ENCODE measurements at places on chromosomes 13 and 19.

- no peak for DNase-seq
Measured at GRCh38 chr19:16266586-16266942, 58.1 kb upstream of the KLF2 start.

GRCh38 chr13:39452834-39453233 is 150.2 kb downstream of the LHFPL6 start:
- no peak for DNase-seq

GRCh38 chr19:45889210-45889885 is 3.4 kb upstream of the IRF2BP1 start:
- no peak for DNase-seq

DNA sequence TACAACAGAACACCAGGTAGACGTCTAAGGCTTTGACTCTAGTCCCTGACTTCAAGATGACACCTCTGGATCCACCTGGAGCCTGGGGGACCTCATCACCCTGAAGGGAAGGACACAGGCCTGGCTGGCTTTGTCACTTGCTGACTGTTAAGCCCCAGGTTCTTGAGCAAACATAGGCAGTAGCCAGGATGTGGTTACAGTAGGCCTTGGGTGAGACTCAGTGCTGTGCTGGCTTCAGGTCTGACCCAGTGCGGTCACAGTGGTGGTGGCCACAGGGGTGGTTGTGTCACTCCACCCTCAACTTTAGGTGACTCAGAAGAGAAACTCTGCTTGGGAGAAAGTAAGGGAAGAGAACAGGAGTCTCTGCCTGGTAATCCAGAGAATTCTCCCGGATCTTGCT is 497.8 kb downstream of the UQCRFS1 start:
- no peak for DNase-seq

- no peak for DNase-seq
Measured at GRCh38 chr13:112838842-112839117, 130.2 kb upstream of the MCF2L start.

GRCh38 chr19:50932018-50932689 is 20.7 kb downstream of the KLK5 start:
- DNase-seq = no peak

DNA sequence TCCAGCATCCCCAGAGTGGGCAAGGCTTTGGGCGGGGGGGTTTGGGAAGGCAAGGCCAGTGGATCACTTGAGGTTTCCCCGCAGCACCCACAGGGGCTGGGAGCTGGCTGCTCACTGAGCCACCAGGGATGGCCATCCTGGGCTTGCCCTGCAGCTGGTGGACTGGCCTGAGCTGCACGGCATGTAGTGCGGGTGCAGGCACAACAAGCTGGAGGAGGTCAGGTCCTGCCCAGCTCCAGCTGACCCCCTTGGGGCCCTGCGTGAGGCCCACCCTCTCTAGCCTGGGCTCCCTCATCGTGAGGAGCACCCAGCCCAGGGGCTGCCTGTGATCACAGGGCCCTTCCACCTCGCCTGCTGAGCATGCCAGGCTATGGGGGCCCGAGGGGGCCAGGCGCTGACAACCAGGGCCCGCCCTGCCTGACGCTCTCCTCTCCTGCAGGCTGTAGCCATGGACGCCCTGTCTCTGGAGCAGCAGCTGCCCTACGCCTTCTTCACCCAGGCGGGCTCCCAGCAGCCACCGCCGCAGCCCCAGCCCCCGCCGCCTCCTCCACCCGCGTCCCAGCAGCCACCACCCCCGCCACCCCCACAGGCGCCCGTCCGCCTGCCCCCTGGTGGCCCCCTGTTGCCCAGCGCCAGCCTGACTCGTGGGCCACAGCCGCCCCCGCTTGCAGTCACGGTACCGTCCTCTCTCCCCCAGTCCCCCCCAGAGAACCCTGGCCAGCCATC is 22.9 kb downstream of the COMP start:
- DNase-seq = no peak

DNA sequence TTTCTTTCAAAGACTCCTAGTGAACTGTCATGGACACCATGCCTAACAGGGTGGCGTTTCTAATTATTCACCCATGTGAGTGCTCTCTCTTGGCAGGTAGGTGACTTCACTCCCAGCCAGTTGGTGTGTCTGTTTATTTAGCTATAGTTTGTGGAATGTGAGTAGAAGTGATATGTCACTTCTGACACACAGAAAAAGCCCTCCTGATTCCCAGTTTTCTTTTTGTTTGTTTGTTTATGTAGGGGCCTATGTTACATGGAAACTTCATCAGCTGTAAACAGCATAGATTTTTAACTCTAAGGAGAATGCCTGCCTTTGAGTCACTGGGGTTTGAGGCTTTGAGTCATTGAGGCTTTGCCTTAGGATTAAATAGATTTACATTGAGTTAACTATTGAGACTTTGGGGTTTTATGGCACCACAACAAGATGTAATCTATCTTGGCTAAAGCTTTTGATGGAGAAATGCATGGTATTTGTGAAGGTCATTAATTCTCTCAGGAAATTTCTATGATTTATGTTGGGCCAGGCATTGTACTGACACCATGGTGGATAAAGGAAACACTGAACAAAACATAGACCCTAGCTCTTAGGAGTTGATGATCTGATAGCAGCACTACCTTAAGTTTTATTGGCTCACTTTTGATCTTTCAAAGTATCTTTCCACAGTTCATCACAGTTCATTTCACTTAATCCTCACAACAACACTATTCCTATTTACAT is 45.3 kb downstream of the UFM1 start:
- DNase-seq = no peak

DNA sequence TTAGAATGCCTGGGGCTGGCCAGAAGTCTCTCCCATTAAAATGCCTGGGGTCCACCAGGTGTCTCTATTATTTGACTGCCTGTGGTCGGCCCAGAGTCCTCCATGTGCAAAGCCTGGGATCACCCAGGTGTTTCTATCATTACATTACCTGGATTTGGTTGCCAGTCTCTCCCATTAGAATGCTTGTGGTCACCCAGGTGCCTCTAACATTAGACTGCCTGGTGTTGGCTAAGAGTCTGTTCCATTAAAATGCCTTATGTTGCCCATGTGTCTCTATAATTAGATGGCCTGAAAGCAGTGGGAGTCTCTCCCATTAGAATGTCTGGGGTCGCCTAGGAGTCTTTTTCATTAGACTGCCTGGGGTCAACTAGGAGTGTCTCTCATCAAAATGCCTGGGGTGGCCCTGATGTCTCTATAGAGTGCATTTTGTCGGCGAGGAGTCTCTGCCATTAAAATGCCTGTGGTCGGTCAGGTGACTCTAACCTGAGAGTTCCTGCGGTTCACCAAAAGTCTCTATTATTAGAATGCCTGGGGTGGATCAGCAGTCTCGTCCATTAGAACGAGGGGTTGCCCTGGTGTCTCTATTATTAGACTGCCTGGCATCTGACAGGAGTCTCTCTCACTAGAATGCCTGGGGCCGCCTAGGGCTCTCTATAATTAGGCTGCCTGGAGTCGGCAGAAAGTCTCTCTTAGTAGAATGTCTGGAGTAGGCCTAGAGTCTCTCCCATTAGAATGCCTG is 1540.5 kb downstream of the UQCRFS1 start:
- DNase-seq = no peak

DNA sequence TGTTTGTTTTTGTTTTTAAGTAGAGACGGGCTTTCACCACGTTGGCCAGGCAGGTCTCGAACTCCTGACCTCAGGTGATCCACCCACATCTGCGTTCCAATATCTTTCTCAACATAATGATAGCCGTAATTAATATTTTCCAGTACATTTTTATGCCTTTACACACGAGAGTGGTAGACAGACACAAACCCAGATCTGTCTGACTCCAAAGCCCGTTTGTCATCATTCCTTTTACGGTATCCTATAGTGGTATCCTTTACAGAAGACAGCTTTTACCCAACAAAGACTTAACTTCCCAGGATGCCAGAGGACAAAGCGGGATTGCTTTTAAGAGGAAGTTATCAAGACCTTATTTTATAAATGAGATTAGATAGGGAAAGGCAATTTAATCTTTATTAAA is 59.8 kb downstream of the IPO5 start:
- no peak for DNase-seq

- DNase-seq = no peak
Measured at GRCh38 chr13:59112221-59112718, 1051.5 kb downstream of the DIAPH3 start.

DNA sequence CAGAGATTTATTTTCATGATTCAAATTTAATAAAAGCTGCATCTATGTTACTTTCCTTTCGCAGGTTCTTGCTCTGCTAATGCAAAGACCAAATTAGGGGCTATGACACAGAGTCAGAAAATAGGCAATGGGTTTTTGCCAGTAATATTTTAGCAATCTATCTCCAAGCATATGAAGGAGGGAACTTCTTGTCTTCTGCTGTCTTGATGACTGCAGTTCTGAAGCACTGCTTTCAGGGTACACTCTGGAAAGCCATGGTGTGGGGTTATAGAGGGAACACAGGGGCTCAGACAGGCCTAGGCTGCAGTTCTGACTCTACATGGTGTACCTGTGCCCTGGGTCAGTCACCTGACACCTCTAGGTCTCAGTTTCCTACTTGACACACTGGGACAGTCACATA is 263.4 kb downstream of the DNAJC15 start:
- DNase-seq = no peak

DNA sequence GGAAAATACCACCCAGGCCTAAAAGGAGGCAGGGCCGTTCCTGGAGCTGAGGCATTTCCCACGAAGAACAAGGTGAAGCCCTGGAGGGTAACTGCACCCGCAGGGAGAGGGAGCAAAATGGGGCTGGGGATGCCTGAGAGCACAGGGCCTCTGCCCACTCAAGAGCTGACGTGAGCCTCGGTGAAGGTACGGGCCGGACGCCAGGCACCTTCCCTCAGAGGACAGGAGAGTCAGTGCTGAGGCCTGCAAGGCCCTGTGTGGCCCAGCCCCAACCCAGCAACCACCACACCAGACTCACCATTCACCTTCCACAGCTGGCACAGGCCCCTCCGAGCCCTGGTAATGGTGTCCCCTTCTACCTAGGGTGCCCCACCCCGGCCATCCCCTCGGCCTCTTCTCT is 36.3 kb downstream of the DNMT1 start:
- no peak for DNase-seq

DNA sequence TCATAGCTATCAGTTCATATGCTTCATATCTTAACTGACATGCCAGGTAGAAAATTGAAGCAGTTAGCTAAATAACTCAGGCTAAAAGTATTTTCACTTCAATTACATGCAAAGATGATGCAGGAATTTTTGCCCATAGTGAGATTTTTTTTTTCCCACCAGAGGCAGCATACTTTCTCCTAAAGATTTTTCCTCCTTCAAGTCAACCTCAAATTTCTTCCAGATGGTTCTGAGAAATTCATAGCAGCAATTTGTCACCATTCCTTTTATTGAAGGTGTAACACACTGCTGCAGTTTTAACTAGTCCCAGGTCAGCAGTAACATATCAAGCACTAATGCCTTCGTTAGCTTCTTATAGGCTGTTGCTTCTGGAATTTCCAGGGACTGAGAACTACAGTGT is 141.9 kb downstream of the SUCLA2 start:
- no peak for DNase-seq

DNA sequence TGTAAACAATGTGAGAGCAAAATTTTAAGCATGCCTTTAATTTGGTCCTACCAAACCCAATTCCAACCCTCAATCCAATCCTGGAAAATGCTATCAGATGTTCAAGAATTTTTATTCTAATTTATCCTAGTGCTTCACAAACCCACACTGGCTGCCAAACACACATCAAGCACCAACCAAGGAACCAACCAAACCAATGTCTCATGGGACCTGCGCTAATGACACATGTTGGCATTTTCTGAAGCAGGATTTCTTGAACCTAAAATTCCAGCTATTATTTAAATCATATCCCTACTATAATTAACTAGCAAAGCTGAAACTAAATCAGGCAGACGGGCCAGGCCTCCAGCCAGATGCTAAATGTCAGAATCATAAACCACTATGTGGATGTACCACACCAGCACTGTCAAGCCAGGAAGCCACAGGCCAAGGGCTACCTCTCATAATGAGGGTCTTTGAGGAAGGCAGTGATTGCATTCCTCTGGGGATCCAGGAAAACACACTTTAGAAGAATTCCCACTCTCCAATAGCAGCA is 5.8 kb downstream of the LATS2 start:
- no peak for DNase-seq

GRCh38 chr19:7188698-7189629 is 105.2 kb downstream of the INSR start:
- no peak for DNase-seq

DNA sequence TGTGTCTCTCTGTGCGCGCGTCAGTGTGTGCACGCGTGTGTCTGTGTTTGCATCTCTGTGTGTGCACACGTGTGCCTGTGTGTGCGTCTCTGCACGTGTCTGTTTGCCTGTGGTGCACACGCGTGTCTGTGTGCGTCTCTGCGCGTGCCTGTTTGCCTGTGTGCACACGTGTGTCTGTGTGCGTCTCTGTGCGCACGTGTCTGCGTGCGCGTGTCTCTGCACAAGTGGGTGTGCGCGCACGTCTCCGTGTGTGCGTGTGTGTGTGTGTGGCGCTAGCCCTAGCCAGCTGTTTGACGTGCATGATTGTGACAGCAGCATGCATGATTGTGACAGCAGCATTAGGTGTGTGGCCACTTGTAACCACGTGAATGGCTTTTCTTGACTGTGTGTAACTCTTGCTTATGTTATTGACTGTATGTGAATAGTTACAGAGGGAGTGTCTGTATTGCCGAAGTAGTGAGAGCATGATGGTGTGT is 31.1 kb downstream of the ZNF146 start:
- no peak for DNase-seq
